Neural progenitor cell (in vitro differentiated cells): ENCODE measurements at places on chromosomes 11 and 22.

- DNase-seq = peak; percentile 18
Observed at GRCh38 chr11:64870176-64870892, 8.1 kb downstream of the EHD1 start.

DNA sequence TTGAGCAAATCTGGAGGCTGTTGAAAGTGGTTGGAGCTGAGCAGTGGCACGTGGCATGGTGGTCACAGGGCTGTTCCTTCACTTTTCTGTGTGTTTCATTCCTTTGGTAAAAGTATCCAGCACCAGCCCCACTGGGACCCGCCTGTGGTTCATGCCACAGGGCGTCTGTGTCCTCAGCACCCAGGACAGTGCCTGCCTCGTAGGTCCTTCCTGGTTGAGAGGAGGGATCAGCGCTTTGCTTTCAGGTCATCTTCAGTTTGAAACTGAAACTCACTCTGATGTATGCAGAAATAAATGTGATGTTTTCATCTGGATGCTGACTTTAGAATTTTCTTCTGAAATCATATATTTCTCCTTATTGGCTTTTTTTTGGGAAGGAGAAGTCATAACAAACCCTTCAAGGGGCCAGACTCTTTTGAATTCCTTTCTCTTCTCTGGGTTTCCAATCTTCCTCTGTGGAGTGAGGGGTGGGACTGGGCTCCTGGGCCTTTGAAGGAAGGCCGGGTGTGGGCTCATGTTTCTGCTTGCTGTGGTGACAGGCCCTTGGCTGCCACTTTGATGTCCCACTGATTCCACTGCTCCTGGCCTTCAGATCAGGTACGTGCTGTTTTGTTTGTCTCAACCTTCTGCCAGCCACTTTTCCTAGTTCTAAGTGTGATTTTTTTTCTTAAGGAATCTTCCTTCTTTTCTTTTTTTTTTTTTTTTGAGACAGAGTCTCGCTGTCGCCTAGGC lies 26.2 kb downstream of the TBC1D22A start:
- DNase-seq = no peak

GRCh38 chr11:120523196-120523595 lies 11.6 kb downstream of the GRIK4 start:
- DNase-seq = no peak

DNA sequence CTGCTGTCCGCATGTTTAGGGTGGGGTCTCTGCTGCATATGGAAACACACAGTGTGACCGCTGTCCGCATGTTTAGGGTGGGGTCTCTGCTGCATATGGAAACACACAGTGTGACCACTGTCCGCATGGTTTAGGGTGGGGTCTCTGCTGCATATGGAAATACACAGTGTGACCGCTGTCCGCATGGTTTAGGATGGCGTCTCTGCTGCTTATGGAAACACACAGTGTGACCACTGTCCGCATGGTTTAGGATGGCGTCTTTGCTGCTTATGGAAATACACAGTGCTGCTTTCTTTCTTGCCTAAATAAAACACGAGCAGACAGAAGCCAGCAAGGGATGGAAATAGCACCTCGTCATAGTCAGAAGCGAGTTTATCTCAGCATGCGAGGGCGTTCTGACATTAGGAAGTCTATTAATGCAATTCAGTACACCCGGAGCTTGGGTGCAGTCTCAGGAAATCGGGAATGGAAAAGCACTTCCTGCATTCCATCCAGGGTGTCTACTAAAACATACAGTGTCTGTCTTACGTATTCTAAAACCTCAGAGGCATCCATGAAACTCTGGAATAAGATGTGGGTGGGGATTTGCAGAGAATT lies 32.6 kb upstream of the TOLLIP start:
- no peak for DNase-seq

DNA sequence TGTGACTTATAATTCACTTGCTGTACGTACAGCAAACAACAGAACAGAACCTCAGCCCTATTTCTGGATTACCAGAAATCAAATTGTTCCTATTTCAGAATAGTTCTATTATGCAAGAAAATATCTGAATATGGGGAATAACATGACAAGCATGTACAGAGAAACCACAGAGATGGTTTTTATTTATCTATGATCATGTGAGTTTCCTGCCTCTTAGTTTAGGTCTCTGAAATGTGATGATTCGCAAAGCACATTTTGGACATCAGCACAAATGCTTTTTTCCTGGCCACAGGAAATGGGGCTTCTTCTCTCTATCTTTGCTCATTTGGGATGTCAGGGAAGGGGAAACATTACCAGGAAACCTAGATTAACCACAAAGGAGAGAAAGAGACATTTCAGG lies 266.7 kb upstream of the CTSC start:
- DNase-seq = no peak

DNA sequence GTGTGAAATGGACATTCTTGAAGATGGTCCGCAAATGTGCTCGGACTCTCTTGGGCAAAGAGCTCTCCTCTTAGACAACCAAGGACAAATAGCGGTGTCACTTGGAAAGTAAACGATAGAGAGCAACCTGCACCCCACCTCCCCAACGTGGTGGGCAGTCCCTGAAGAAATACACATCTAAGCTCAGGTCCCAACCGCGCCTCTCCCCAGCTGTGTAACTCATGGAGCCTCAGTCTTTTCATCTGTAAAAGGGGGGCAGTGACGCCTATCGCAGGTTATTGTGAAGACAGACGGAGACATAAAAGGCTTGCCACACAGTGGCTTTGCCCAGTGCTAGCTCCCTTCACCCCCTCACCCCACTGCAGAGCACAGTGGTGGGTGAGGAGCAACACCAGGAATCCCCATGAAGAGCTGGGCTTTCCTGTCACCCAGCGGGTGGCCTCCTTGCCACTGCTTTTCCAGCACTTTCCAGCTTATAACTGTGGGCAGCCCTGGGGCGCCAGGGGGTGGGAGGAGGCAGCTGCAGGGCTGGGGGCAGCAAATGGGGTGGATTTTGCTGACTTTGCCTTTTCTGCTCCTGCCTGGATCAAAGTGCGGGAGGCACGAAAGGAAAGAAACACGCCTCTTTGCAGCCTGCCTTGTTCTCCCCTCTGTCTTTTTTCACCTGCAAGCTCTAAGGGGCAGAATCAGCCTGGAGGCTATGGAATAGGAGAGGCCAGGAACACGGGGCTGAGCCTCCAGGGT lies 73.7 kb upstream of the TSPAN18 start:
- DNase-seq = no peak

DNA sequence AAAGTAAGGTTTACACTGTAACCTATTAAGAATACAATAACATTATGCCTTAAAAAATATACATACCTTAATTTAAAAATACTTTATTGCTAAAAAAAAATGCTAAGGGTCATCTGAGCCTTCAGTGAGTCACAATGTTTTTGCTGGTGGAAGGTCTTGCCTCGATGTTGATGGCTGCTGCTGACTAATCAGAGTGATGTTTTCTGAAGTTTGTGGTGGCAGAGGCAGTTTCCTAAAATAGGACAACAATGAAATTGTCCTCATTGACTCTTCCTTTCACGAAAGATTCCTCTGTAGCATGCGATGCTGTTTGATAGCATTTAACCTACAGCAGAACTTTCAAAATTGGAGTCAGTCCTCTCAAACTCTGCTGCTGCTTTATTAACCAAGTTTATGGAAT lies 97.6 kb downstream of the FAT3 start:
- no peak for DNase-seq

GRCh38 chr11:8714622-8715225 lies 32.1 kb downstream of the RPL27A start:
- DNase-seq = no peak

- no peak for DNase-seq
Observed at GRCh38 chr22:46742576-46743221, 4.6 kb upstream of the CERK start.

GRCh38 chr11:67389477-67389876 lies 2.3 kb upstream of the RAD9A start:
- peak; percentile 66 for DNase-seq

GRCh38 chr11:65868076-65868667 lies 4.4 kb downstream of the EFEMP2 start:
- DNase-seq = peak; percentile 80

- DNase-seq = peak; percentile 23
Observed at GRCh38 chr22:24134090-24134846, 47.0 kb upstream of the SUSD2 start.

- no peak for DNase-seq
Observed at GRCh38 chr22:47609653-47610052, 847.2 kb downstream of the TBC1D22A start.

DNA sequence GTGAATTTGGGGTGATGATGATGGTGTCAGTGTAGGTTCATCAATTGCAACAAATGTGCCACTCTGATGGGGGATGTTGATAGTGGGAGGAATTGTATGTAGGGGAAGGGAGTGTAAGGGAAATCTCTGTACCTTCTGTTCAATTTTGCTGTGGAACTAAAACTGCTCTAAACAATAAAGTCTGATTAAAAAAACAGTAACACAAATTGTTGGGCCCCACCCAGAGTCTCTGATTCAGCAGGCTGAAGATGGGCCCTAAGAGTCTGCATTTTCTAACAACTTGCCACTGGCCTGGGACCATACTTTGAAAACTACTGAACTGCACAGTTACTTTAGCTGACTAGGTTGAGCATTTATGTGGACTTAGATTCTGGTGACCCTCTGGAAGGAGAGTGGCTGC lies 113.2 kb downstream of the ATG16L2 start:
- DNase-seq = no peak

DNA sequence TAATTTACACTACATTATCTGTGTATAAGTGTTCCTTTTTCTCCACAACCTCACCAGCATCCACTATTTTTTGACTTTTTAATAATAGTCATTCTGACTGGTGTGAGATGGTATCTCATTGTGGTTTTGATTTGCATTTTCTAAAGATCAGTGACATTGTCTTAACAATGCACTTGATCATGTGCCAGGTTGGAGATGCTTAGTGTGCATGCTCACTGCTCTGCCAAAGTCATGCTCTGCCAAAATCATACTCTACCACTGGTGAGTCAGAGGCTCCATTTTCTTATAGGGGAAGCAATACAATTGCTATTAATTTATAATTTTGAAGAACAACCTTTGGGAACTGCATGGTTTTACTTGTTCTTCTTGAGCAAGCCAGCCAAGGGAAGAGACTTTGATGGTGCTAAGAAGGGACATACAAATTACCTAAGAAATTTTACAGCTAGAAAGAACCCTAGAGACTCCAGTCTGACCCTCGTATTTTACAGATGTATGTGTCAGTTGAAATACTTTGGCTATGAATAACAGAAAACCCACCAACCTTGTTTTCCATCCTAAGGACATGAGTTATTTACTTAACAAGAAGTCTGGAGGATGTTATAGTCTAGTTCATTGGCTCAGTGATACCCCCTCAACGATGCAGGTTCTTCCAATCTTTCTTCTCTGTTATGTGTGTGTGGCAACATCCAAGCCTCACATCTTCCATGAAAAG lies 368.9 kb downstream of the DDX10 start:
- DNase-seq = no peak

DNA sequence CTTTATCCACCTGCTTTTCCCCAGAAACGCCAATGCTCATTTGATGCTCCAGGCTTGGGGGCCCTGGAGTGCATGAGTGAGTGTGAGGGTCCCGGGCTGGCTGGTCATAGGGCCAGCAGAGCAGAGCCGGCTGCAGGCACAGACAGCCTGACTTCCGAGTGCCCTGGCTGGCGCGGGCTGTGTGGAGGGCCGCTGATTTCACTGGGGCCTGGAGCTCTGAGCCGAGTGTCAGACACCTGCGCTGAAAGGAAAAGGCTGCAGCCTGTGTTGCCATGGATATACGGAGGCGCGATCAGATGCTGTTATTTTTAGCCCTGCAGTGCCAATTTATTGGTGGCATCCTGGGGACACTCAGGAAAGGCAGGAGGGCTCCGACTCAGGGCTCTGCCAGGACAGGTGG lies 87.6 kb downstream of the ST3GAL4 start:
- peak; percentile 45 for DNase-seq

- no peak for DNase-seq
Observed at GRCh38 chr11:70498976-70499801, 100.9 kb downstream of the CTTN start.

DNA sequence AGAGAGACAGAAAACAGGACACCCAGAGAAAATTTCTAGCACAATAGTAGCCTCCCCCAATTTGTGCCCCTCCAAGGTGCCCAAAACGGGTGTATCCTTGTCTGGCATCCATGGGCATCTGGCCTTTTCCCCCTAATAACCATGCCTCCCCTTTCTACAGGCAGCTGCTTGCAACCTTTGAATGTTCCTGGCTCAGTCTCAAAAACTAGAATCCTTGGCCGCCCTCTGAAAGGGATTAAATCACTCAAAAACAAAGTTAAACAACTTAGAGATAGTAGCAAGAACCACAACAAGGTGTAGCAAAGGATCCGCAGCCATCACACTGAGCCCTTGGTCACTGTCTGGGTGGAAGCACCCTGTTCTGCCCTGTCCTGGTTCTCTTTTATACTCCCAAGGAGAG lies 105.6 kb downstream of the MN1 start:
- DNase-seq = no peak

- no peak for DNase-seq
Observed at GRCh38 chr11:35878741-35879140, 65.1 kb upstream of the LDLRAD3 start.

DNA sequence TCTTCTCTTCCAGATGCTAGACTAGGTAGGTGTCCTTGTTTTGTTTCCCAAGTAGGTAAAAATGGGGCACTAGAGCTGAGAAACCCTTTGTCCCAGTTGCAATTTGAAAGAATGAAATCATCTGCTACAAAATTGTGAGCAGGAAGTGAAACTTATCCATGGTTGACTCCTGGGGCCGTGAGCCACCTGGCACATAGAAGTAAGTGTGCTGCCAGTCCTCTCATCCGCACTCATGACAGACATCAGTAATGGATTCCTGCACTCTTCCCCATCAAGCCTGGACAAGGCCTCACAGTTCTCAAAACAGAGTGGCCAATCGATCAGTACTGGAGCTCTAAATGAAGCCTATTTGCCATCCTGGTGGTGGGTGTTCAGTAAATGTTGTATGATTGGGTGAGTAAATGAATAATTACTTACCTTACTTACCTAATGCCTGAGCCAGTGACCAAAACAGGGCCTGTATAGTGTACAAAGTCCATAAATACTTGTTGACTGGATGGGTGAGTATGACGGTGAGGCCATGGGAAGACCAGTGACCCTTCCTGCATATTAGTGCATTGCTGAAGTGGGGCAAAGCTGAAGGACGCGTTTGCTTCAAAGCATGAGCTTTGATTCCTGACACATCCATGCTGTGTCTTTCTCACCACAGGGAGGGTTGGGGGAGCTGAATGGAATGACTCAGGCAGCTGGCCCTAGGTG lies 68.9 kb upstream of the HEPHL1 start:
- DNase-seq = no peak

- DNase-seq = no peak
Observed at GRCh38 chr11:125335106-125335505, 161.0 kb downstream of the FEZ1 start.
